OCI-LY7 (cell line): ENCODE measurements at places on chromosomes 6 and 20. TPM values are rescaled to one million over a fixed set of nuclear protein-coding genes. Genes with fewer than 3 reads are reported as not detected.

VNN1 gene
- total RNA-seq: not detected in 2 replicates

MATN4 gene
- 0.24 TPM in 1 of 2 replicates, not detected in the other for total RNA-seq

OPRL1 gene
- total RNA-seq: 6.1 and 7.6 TPM in 2 replicates

FILIP1 gene
- total RNA-seq: not detected in 2 replicates

SPATA25 gene
- 5.8 and 5.9 TPM in 2 replicates for total RNA-seq

JAG1 gene
- 0.67 and 1.7 TPM in 2 replicates for total RNA-seq

ENPP5 gene
- total RNA-seq: 1.6 and 2.4 TPM in 2 replicates

BMP7 gene
- total RNA-seq: 2.2 and 3.7 TPM in 2 replicates

LY6G6C gene
- total RNA-seq: not detected in 2 replicates

SLC17A1 gene
- total RNA-seq: not detected in 2 replicates

HM13 gene
- 142 and 148 TPM in 2 replicates for total RNA-seq

B4GALT5 gene
- total RNA-seq: 14.8 and 18.8 TPM in 2 replicates
